Neural crest cell (in vitro differentiated cells): ENCODE measurements at places on chromosomes 2 and 18. TPM values are rescaled to one million over a fixed set of nuclear protein-coding genes. Genes with fewer than 3 reads are reported as not detected.

DNA sequence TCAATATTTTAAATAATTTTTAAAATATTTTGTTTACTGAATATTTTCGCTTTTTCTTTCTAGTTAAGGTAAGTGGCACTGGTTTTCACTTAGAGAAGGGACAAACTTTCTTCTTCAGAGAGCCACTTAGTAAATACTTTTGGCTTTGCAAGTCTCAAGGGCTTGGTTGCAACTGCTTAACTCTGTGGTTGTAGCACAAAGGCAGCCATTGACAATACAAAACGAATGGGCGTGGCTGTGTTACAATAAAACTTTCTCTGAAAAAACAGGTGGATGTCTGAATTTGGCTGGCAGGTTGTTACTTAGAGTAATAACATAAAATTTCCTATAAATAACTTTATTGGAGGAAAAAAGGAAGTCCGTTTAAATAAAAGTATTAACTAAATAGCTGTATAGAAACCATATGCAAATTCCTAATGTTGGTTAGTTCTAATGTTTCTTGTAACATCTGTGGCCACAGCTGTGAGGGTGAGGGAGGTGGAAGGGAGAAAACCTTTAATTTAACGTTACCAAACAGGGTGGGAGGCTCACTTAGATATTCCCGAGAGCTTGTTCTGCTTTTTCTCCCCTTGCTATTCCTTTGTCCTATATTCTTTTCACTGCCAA lies 62.4 kb upstream of the TNP1 start:
- H3K4me3 ChIP-seq, result no peak overlapping the region
- H3K4me1 ChIP-seq, result peaks cover 65% of the 10 kb centered on the region
- no peak for DNase-seq

- H3K4me1 ChIP-seq, result no peaks in the 10 kb centered on the region
- DNase-seq, result no peak
- H3K36me3 ChIP-seq, result no peaks in the 10 kb centered on the region
- H3K27ac ChIP-seq, result no peak overlapping the region
Measured at GRCh38 chr2:150812664-150813367, 325.3 kb upstream of the RND3 start.

GRCh38 chr18:41798879-41799278 lies 156.2 kb upstream of the PIK3C3 start:
- H3K27me3 ChIP-seq, result peaks cover 3% of the 10 kb centered on the region
- H3K4me1 ChIP-seq, result no peaks in the 10 kb centered on the region
- no peak overlapping the region for H3K4me3 ChIP-seq
- H3K27ac ChIP-seq, result no peak overlapping the region
- no peak for DNase-seq
- no peaks in the 10 kb centered on the region for H3K36me3 ChIP-seq

- H3K27ac ChIP-seq, result no peak overlapping the region
- no peaks in the 10 kb centered on the region for H3K36me3 ChIP-seq
- H3K4me3 ChIP-seq, result no peak overlapping the region
- no peak for DNase-seq
Measured at GRCh38 chr2:190515687-190516086, 18.8 kb downstream of the NEMP2 start.

DNA sequence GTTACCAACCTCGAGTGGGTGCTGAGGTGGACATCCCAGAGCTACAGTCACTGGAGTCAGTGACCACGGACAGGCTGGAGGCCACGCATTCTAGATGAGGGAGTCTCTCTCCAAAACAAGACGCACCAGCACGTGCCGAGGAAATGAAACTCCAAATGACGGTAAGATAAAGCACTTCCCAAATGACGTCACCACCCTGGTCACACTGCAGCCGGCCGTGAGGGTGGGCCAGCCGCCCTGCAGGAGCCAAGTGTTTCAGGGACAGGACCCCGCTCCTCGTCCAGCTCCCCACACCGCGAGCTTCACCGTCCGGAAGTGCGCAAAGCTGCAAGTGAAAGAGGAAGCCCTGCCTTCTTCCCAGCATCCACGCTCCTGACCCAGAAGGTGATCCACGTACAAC lies 99.4 kb downstream of the ZNF516 start:
- no peak for DNase-seq
- H3K4me1 ChIP-seq, result peaks cover 62% of the 10 kb centered on the region
- H3K27ac ChIP-seq, result no peak overlapping the region
- peaks cover 9% of the 10 kb centered on the region for H3K36me3 ChIP-seq
- H3K4me3 ChIP-seq, result no peak overlapping the region

DNA sequence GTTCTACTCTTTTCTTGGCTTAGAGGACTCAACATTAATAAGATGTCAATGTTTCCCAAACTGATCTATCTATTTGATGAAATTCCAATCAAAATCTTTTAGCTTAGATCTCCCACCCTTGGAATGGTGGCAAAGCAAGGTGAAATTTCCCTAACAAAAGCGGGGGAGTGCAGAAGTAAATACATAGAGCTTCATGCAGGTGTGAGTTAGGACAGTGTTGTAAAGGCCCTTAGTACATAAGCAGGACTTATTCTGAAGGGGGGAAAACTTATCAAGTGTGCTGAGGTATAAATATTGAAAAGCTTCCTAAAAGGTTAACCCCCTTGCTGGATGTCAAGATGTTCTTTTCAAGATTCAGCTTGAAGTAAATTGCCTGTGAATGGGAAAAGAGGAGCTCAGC lies 608.6 kb upstream of the CELF4 start:
- no peak overlapping the region for H3K27ac ChIP-seq
- no peaks in the 10 kb centered on the region for H3K27me3 ChIP-seq
- H3K36me3 ChIP-seq, result no peaks in the 10 kb centered on the region
- no peak overlapping the region for H3K4me3 ChIP-seq
- H3K4me1 ChIP-seq, result no peaks in the 10 kb centered on the region

DNA sequence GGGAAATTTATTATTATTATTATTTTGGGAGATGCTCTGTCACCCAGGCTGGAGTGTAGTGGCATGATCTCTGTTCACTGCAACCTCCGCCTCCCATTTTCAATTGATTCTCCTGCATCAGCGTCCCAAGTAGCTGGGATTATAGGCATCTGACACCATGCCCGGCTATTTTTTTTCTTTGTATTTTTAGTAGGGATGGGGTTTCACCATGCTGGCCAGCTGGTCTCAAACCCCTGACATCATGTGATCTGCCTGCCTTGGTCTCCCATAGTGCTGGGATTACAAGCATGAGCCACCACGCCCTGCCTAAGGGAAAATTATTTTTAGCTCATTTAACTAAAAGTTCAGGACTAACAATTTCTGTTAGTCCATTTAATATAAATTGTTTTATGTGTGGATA lies 109.2 kb upstream of the SESTD1 start:
- H3K27me3 ChIP-seq, result no peaks in the 10 kb centered on the region
- no peak overlapping the region for H3K4me3 ChIP-seq
- no peak for DNase-seq

- H3K4me1 ChIP-seq, result peaks cover 22% of the 10 kb centered on the region
- H3K27ac ChIP-seq, result no peak overlapping the region
- H3K4me3 ChIP-seq, result no peak overlapping the region
- H3K27me3 ChIP-seq, result peaks cover 3% of the 10 kb centered on the region
Measured at GRCh38 chr2:25276569-25277465, 64.9 kb downstream of the DNMT3A start.

DNA sequence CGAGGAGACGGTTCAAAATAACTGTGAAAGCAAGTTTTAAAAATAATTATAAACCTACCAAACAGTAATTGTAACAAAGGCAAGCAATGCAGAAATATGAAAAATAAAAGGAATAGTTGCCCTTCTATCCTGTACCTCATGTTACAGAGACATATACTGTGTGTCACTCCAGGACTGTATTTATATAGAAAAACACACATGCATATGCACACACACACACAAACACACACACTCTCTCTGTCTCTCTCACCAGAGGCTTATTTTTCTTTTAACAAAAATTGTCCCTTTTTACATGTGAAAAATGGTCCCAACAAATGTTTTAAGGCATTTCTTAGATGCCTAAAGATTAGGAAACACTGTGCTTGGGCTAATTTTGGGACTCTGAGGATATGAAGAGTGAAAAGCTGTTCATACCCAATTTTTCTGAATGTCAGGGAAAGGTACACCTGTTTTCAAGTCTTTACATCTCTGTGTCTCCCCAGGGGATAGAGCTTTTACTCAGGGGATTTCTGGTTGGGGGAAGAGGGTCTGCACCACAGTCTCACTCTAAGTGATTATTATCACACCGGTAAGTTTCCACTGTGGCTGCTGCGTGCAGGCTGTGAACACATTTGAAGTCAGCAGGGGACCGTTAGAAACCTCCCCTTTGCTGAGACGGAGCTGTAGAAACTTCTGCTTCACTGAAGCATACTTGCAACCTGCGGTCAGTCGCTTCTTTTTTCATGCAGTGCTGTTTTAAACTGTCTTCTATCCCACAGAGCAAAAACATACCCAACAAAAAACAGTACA lies 51.4 kb upstream of the SPAG16 start:
- no peaks in the 10 kb centered on the region for H3K36me3 ChIP-seq
- no peak overlapping the region for H3K4me3 ChIP-seq
- peak overlapping the region; percentile 2 for H3K27ac ChIP-seq
- H3K27me3 ChIP-seq, result no peaks in the 10 kb centered on the region

DNA sequence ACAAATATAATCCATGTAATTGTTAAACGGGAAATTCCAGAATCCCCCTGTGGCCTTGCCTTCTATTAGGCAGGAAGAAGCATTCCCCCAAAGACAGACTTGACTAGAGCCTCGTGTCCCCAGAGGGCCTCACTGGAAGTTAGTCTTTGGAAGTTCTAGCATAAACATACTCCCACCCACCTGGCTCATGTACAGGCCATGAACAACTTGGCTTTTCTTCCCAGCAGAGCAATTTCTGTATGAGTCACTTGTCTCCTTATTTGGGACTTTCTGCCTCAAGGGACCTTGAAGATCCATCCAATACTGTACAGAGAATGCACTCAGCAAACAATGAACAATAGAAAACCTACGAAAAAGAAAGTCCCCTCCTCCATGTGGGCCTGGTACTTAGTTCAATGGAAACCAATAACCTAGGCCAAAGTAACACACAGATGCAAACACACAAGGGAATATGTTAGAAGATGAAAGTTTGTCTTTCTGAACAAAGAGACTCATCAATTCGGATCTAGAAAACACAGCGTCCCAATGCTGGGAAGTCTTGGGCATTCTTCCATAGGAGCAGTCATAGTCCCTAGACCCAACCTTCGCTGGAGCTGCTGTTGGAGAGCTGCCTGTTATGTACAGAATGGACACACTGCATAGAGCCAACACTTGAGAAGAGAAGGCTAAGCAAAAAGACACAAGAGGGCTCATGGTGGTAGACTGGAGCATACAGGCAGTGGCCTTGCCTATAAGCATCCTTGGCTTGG lies 303.5 kb downstream of the HRH4 start:
- peaks cover 6% of the 10 kb centered on the region for H3K4me1 ChIP-seq

- peaks cover 10% of the 10 kb centered on the region for H3K4me1 ChIP-seq
- no peaks in the 10 kb centered on the region for H3K27me3 ChIP-seq
- H3K4me3 ChIP-seq, result no peak overlapping the region
Measured at GRCh38 chr2:206095536-206096332, 9.8 kb upstream of the INO80D start.

DNA sequence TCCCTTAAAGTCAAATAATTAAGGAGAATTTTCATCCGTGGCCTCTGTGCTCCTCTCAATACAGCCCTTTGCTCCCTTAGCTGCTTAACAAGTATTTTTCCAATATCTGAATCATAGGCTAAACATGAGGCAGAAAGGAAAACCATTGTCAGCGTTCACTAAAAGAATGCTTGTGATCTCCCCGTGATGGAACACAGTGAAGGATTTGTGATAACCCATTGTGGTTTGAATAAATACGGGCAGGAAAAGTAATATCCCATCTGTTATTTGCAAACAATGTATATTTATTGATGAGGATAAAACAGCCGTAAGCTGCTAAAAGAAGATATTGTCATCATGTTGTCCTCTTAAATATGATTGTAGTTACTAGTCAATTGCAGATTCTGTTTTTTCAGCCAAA lies 258.1 kb downstream of the NAPG start:
- H3K4me3 ChIP-seq, result no peak overlapping the region
- no peaks in the 10 kb centered on the region for H3K4me1 ChIP-seq
- no peaks in the 10 kb centered on the region for H3K27me3 ChIP-seq
- no peak overlapping the region for H3K27ac ChIP-seq
- no peak for DNase-seq

The PLB1 gene
- 0.16 TPM in 1 of 2 replicates, not detected in the other for total RNA-seq

The DSEL gene
- 2.7 TPM in 2 replicates for total RNA-seq

The MRPL53 gene
- 72.4 and 74.6 TPM in 2 replicates for total RNA-seq

The NEMP2 gene
- 7.6 and 9.8 TPM in 2 replicates for total RNA-seq

The AMER3 gene
- total RNA-seq, result 1.3 and 1.4 TPM in 2 replicates

The CYP26B1 gene
- total RNA-seq, result 15.4 and 16.4 TPM in 2 replicates

The RND3 gene
- total RNA-seq, result 49.7 and 54.3 TPM in 2 replicates

The SERPINB3 gene
- total RNA-seq, result not detected in 2 replicates

The NT5DC4 gene
- not detected in 2 replicates for total RNA-seq

The DSG1 gene
- total RNA-seq, result not detected in 2 replicates

The KLHL41 gene
- 0.73 and 1.4 TPM in 2 replicates for total RNA-seq

The ZAP70 gene
- 2.4 and 2.8 TPM in 2 replicates for total RNA-seq

The MAB21L4 gene
- not detected in 2 replicates for total RNA-seq

The UGT1A1 gene
- total RNA-seq, result not detected in 2 replicates

The FOXI3 gene
- 0.12 TPM in 1 of 2 replicates, not detected in the other for total RNA-seq

The PDE6D gene
- total RNA-seq, result 35.8 and 38.8 TPM in 2 replicates

The POU3F3 gene
- total RNA-seq, result 26.7 and 27.1 TPM in 2 replicates
